ENCODE measurements at places on chromosomes 1 and 21. TPM values are rescaled to one million over a fixed set of nuclear protein-coding genes. Genes with fewer than 3 reads are reported as not detected.

GRCh38 chr1:94329986-94330385 lies 88.2 kb upstream of the ABCD3 start:
- H3K27me3 ChIP-seq, result peaks cover 29% of the 10 kb centered on the region
- DNase-seq, result no peak
- H3K36me3 ChIP-seq, result no peaks in the 10 kb centered on the region
- no peaks in the 10 kb centered on the region for H3K4me1 ChIP-seq
- H3K4me3 ChIP-seq, result no peak overlapping the region

DNA sequence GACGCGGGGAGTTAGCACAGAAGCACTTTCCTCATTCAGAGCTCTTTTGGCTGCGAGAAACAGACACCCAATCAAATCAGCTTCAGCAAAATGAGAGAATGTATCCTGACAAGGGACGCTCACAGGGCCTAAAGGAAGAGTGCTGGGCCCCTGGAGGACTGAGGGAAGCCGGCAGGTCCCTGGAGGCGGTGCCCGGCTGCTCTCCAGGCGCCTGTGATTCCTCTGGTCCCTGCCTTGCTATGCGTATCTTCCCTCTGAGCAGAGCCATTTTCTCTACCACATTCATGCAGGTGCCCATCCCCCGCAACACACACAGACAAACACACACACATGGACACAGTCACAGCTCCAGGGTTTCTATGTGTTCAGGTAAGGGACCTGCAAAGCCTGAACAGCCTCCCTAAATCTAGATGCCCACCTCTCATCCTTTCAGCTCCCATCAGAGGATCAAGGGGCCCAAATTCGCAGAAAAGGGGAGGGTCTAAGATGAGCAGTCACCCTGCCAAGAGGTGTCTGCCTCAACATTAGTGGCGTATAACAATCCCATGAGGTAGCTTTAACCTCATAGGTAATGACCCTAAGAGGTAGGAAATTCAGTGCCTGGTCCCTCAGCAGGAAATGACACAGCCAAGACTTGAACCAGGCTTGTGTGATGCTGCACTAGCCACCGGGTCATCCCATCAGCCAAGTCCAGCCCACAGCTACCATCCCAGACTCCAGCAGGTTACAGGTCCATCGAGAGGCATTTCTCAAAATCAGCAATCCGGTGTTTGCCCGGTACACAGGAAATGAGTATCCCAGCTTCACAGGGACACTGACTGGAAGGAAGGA lies 29.0 kb downstream of the PTAFR start:
- DNase-seq, result no peak
- H3K27me3 ChIP-seq, result peaks cover 5% of the 10 kb centered on the region
- peaks cover 17% of the 10 kb centered on the region for H3K4me1 ChIP-seq
- H3K36me3 ChIP-seq, result no peaks in the 10 kb centered on the region
- no peak overlapping the region for H3K27ac ChIP-seq

- H3K27ac ChIP-seq, result no peak within 1 kb of the TSS
- H3K27me3 ChIP-seq, result peaks cover 6% of the 10 kb centered on the region
- no peak within 1 kb of the TSS for H3K4me3 ChIP-seq
- DNase-seq, result peak; percentile 49
- H3K36me3 ChIP-seq, result no peaks in the 10 kb centered on the region
- peaks cover 6% of the 10 kb centered on the region for H3K4me1 ChIP-seq
Observed at GRCh38 chr1:152878042-152878441, at the start of gene SMCP. Gene SMCP, plus strand, starts transcription at chr1:152878322. Its CDS starts 6,101 bp downstream, at chr1:152884423.

TCHH gene
- total RNA-seq, result not detected

SLFNL1 gene
- total RNA-seq, result 0.07 TPM

Measured in activated CD4-positive, alpha-beta memory T cell treated with anti-CD3 and anti-CD28 coated beads for 36 hours (primary cell).